ENCODE measurements at places on chromosomes 5 and 9.

DNA sequence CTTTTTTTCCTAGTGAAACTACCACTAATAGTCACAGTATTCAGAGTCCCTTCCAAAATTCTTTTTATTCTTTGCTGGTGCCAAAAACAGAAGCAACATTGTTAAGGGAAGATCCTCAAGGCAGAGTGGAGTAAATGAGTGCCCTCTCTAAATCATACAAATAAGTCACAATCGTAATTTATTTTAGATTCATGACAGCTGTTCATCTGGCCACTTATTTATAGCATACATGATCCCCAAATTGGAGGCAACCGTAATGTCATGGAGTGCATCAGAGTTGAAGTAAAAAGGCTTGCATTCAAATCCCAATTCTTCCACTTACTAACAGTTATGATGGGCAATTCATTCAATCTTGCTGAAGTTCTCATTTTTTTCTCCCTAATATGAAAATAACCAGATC, 33.4 kb downstream of the POLK start:
- DNase-seq, result no peak

- DNase-seq, result no peak
Measured at GRCh38 chr9:112049811-112050516, 125.1 kb downstream of the SUSD1 start.

- no peak for DNase-seq
Measured at GRCh38 chr9:95433096-95433819, 83.5 kb downstream of the PTCH1 start.

DNA sequence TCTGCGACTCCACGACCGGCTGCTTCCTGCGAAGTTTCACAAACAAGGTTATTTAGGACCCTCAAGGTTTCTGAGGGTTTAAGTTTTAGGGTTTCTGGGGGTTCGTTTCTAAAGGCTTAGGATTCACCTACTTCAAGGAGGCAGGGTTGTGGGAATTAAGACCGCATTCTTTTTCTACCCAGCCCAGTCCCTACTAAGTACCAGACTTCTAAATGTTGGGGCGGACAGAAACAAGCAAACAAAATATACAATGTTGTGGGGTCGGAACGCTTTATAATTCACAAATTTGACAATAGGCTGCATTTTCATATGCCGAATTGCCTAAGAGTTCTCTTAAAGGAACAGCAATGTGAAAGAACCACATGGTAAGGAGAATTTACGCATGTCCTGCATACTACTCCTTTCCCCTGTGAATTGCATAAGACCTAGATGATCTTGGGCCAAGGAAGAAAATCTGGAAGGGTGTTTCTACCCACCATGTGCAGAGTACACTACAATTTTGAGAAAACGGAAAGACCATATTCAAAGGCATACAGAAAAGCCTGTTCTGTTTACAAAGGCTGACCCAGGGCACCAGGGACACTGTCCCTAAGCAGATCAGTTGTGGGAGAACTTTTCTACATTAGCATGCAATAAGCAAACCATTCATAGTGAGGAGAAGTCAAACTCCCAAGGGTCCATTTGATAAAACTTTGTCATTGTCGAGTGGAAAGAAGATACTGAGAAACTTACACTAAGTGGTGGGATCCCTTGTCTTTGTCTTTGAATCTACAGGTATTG, 457.3 kb downstream of the RAB3C start:
- no peak for DNase-seq

- no peak for DNase-seq
Measured at GRCh38 chr5:135112008-135112725, 78.1 kb upstream of the PITX1 start.

DNA sequence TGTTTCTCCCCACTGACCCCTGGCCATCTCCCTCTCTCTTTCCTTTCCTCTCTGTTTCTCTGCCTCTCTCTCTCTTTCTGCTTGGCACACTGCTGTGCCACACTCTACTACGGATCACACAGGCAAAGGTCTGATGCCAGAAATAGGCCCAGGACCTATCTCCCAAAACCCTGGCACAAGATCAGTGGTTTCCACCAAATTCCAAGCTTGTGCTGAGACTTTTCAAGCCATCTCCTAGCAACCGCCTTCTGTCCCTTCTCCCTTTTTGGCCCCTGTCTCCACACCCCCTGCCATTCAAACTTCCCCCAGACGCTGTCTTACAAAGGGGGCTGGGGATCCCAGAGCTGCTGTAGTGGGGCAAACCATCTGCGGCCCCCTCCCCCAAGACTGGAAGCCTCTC, 38.5 kb upstream of the RARS1 start:
- DNase-seq, result no peak

- DNase-seq, result no peak
Measured at GRCh38 chr9:15501179-15501578, 9.6 kb downstream of the PSIP1 start.

- DNase-seq, result no peak
Measured at GRCh38 chr5:167872791-167873190, 418.7 kb upstream of the WWC1 start.

DNA sequence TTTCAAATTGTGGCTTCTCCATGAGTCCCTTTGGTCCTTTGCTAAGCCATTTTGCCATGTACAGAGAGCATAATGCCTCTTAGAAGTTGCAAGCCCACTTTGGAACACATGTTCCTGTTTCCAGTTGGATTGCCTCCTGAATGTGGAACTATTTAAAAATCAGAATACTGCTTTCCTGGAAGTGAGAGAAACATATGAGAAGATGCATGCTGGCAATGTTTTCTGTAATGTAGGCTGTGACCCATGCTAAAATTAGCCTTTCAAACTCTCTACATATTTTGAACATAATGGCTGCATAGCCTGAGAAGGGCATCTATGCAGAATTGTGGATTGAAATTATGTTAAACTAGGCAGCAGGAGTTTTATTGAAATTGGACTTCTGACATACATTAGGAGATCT, 175.5 kb upstream of the PAPPA start:
- no peak for DNase-seq

DNA sequence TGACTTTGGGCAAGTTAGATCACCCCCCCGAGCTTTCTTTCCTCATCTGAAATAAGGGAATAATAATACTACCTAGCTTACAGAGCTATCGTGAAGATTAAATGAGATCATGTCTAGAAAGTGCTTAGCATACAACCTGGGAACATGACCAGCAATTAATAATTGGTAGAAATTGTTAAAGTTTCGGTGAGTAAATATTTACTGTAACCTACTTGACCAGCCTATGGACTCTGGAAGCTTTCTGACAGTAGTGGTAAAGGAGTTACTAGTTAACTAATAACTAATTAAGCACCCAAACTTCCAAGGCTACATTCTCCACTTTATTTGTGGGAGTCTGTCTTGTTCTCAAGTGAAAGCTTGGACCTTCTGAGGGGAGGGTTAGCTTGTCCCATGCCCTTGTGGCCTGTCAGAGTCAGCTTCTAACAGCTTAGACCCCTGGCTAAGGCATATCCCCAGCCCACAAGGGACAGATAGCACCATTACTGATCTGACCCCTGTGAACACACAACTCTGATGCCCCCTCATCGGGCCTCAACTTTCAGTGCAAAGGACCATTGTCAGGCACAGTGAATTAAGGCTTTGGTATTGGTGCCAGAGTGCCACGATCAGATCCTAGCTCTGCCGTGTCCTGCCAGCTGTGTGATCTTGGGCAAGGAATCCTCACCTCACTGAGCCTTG, 58.7 kb upstream of the SAP30L start:
- DNase-seq, result no peak
